ENCODE measurements at places on chromosomes 12 and 14. TPM values are rescaled to one million over a fixed set of nuclear protein-coding genes. Genes with fewer than 3 reads are reported as not detected.

SERPINA3 gene
- total RNA-seq = 3.1 TPM

PELI2 gene
- total RNA-seq = 30.8 TPM

DLGAP5 gene
- total RNA-seq = 2.0 TPM

RASAL1 gene
- total RNA-seq = 7.9 TPM

POTEM gene
- total RNA-seq = not detected

ZNF26 gene
- 13.4 TPM for total RNA-seq

SAMD15 gene
- 0.43 TPM for total RNA-seq

TMPRSS12 gene
- not detected for total RNA-seq

C14orf132 gene
- total RNA-seq = 21.8 TPM

AQP5 gene
- total RNA-seq = not detected

GPD1 gene
- 1.9 TPM for total RNA-seq

All from mucosa of descending colon (tissue), 3 donors.